ENCODE measurements at places on chromosomes 6 and 20.
A peak's percentile ranks its signal among the peaks of the same experiment; 100 is the strongest.

- DNase-seq, result no peak
Observed at GRCh38 chr6:156912431-156912830, 135.3 kb downstream of the ARID1B start.

GRCh38 chr6:143034689-143035334, 25.9 kb upstream of the AIG1 start:
- peak; percentile 75 for DNase-seq

GRCh38 chr20:36408219-36408618, 102.1 kb downstream of the DLGAP4 start:
- DNase-seq, result peak; percentile 29

DNA sequence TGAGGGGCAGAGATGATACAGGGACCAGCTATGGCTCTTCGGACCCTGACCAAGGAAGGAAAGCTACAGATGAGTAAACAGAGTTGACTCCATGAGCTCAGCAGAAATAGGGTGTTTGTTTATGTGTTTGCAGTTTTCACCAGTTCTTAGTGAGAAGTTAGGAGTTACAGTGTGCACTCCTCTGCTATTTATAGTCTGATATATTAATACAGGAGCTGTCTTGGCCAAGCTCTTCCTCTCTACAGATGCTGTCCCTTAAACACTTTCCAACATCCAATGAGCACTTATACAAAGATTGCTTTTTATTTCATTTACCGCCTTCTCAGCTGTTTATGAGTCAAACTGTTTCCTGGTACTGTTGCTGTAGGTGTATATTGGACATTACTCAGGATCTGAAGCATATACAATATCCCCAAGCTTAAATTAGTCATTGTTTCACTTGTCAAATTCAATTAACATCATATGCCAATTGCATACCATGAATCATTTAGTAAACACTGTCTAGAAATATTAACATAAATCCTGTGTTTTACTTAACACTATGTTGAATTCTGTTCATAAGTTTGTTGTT, 618.0 kb downstream of the PRKN start:
- no peak for DNase-seq

GRCh38 chr6:124371974-124372475, 568.4 kb downstream of the NKAIN2 start:
- DNase-seq, result no peak

DNA sequence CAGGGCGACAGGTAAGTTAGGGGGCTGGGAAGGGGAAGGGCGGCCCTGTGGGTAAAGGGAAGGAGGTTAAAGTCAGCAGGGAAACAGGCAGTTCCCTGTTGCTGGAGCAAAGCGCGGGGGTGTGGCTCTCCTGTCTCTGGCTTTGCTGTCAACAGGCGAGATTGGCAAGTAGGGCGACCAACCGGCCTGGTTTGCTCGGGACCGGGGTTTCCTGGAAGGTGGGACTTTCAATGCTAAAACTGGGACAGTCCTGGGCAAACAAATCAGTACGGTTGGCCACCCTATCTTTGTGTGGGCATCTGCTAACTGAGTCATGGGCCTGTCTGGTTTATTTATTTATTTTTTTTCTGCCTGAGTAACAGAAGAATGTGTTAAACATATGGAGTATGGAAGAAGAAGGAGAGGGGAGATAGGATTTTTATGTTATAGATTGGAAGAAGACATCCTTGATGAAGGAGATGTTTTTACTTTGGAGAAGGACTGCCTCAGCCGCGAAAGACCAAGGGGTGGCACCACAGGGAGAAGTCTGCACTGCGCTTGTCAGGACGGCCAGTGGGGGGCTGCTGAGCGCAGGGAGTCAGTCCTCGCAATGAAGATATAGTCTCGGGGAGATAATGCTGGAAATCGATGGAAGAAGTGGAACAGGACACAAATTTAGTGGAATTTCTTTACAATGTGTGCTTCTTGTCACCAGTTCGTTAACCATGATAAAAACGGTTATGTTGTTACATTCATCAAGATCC, 43.4 kb upstream of the ESR1 start:
- DNase-seq, result no peak

- no peak for DNase-seq
Observed at GRCh38 chr6:5524110-5524509, 262.8 kb downstream of the FARS2 start.

DNA sequence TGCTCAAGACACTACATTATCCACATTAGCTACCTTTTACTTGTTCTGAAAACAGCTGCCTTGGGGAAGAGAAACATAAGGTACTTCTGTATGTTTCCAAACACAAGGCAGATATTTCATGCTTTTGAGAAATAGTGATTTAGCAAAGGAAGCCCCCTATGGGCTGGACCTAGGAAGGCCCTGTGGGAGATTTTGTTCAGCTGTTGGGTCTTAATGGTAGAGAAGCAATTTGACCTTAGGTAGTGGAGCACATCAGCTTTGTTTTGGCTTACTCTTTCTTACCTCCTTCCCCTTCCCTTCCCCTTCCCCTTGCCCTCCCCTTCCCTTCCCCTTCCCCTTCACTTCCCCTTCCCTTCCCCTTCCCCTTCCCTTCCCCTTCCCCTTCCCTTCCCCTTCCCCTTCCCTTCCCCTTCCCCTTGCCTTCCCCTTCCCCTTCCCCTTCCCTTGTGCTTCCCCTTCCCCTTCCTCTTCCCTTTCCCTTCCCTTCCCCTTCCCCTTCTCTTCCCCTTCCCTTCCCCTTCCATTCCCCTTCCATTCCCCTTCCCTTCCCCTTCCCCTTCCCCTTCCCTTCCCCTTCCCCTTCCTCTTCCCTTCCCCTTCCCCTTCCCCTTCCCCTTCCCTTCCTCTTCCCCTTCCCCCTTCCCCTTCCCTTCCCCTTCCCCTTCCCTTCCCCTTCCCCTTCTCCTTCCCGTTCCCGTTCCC, 84.6 kb downstream of the ANKS1A start:
- DNase-seq, result no peak

GRCh38 chr6:137162692-137163306, 10.6 kb downstream of the IL22RA2 start:
- DNase-seq, result no peak

DNA sequence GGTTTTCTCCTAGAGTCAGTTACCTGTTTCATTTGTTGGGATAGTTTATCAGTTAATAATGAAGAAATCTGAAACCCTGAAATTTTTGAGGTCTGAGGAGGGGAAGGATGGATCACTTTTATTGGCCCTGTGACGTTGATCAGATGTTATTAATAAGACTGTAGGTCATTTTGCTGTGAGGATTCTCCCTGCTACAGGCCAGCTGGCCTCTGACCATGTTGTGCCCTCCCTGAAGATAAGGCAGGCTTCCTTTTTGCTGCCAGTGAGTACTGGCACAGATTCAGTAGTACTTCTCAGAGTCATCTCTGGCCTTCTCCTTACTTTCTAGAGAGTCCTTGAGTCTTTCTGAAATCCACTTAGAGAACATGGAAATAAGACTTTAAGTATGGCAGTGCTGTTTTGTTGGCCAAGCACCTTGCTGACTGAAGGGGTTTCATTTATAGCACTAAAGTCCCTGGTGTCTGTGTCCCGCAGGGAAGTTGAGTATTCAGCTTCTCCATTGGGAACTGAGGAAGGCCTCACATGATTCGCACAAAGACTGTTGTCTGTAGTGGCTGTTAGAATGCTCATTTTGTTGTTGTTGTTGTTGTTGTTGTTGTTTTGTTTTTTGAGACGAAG, 202.6 kb downstream of the DTNBP1 start:
- DNase-seq, result no peak

All from NCI-H1417 (cell line).